ENCODE measurements at places on chromosomes 1 and 21. TPM values are rescaled to one million over a fixed set of nuclear protein-coding genes. Genes with fewer than 3 reads are reported as not detected.
A peak's percentile ranks its signal among the peaks of the same experiment; 100 is the strongest.

DNA sequence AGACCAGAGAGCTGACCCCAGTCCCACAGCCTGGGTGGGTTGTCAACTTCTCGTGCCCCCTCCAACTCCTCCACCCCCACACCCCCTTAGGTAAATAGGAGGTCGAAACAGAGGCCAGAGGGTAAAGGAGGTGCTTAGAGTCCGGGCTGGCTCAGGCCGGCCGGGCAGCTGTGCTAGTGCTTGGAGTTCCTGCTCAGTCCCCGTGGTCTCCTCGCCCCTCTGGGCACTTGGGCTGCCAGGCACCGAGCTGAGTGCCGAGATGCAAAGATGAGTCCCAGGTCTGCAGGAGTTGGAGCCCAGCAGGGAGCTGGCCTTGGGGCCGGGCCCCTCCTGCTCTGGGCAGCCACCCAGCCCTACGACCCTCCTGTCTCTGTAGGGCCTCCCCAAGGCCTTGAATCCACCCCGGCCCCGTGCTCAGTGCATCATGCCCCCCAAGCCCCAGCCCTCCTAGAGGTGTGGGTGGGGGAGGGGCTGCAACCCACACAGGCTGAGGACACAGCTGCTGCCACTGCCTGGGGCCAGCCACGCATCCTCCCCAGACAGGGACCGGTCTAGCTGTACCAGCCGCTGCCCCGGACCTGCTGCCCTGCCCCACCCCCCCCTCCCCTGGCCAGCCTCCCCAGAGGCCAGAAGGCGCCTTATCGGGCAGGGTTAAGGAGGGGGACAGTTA lies 1.9 kb downstream of the SMIM1 start:
- no peak for DNase-seq

- DNase-seq: no peak
Measured at GRCh38 chr1:212203630-212204029, 81.6 kb upstream of the PPP2R5A start.

DNA sequence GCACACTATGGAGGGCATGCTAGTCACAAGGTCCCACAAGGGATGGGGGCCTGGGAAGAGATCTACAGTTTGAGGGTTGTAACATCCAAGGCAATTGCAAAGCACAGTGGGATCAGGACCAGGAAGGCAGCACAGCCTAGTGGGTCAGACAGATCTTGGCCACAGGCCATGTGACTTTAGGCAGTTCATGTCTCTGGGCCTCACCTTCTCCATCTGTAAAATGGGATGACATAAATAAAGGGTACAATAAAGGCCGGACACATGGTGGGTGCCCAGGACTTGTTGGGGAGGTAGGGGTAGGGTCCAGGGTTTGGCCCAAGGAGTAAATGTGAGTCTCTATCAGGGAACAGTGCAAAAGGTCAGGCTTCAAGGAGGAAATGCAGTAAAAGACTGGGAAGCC lies 18.1 kb upstream of the IGSF21 start:
- DNase-seq: no peak

DNA sequence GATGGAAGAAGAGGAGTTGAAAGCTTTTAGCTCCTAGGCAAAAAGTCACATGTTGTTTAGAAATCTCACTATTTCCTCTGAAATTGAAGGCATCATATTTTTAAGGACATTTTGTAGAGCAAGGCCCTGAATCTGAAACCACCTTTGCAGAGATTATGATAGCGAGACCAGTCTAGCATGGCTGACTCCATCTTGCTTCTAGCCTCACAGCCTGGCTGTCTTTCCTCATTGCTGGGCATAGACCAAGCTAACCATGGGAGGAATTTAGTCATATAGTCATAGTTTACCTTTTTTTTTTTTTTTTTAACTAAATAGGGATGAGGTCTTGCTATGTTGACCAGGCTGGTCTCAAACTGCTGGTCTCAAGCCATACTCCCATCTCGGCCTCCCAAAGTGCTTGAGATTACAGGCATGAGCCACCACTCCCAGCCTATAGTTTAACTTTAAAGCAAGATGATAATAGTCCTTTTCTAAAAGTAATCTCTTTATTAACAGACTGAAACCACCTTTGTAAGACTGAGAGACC lies 42.2 kb upstream of the ZNF326 start:
- DNase-seq: no peak

DNA sequence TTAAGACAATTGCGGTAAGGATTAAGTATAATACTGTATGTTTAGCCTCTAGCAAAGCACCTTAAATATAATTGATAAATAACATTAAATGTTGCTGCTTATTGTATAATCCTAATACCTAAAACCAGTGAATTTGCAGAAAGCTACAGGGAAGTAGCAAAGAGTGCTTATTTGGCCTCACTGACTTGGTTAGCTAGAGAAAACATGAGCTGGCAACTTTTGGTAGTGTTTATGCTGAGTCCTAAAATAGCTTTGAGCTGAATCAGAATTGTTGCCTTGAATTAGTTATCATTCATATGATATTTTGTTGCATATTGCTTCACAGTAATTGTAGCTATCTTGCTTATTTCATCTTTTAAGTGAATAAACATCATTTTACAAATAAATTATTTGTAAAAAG lies 3.5 kb downstream of the TRIM67 start:
- peak; percentile 69 for DNase-seq

DNA sequence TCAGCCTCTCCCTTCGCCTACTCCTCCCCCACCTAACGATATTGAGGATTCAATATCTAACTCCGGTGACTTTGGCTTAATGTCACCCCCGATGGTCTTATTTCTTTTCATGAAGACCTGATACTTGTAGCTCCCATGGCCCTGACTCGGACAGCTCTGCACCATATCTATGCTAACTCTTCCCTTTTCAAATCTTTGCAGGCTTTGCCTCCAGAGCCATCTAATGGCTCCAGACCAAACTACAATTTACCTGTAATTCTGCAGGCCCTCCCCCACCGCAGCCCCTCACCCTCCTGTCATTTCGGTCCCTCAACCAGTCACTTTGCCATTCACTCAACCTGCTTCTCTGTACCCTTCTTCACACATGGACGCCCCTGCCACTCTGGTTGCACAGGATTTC lies 7.9 kb upstream of the GSTM5 start:
- no peak for DNase-seq

- peak; percentile 84 for DNase-seq
Measured at GRCh38 chr1:154419620-154420571, 14.8 kb downstream of the IL6R start.

DNA sequence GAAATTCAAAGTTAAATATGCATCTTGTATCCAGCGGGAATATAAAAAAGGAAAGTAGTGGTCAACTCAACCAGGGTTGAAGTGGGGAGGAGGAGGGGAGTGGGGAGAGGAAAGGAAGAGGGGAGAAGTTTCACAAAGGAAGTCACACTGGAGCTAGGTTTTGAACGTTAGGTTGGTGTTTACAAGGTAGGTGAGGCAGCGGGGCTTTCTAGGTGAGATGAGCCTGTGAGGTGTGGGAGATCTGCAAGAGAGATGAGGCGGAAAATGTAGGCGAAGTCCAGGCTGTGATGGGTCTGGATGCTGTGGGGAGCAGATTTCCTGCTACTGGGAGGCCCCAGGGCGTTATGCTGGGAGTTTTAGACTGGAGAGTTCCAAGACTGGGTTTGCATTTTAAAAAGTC lies 36.1 kb upstream of the IL20 start:
- no peak for DNase-seq

- no peak for DNase-seq
Measured at GRCh38 chr21:43840259-43840658, 24.8 kb upstream of the AGPAT3 start.

DNA sequence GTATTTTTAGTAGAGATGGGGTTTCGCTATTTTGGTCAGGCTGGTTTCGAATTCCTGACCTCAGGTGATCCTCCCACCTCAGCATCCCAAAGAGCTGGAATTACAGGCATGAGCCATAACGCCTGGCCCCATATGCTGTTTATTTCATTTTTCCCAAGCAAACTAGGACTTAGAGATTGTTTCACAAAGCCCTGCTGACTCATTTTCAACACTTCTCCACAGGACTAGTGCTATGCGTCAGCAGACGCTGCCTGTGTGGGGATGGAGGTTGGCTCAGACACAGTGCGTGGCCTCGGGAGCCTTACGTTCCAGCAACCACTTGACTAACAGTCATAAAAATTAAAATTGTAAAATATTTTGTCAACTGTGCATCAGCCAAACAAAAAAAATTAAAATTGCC lies 22.7 kb downstream of the PKNOX1 start:
- peak; percentile 64 for DNase-seq

DNA sequence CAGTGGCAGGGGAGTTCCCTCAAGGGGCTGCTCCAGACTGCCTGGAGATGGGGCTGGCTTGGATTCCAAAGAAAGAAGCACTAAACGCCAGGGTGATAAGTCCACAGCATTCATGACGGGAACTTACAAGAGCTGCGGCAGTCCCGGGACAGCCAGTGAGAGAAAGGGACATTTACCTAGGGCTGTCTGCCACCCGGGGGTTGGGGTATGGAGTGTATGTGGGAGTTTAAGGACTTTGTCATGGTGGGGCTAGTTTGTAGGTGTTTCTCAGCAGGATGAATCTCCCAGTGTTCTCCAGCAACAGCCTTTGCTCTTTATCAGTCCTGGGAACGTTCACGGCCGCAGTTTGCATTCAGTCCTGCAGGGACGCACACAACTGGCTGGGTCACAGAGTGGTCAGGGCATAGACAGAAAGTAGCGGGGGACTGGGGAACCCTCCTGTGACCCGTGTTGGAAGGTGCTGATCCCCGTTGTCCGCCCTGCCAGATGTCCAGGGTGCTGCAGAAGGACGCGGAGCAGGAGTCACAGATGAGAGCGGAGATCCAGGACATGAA lies 41.4 kb upstream of the HMGN1 start:
- DNase-seq: no peak

GRCh38 chr21:38417726-38418125 lies 80.6 kb downstream of the ERG start:
- DNase-seq: no peak

- DNase-seq: peak; percentile 15
Measured at GRCh38 chr1:3515774-3516480, 61.5 kb downstream of the ARHGEF16 start.

- DNase-seq: peak; percentile 82
Measured at GRCh38 chr21:17461014-17461413, 51.8 kb upstream of the CXADR start.

GRCh38 chr21:44758781-44759627 lies 42.6 kb downstream of the UBE2G2 start:
- no peak for DNase-seq

DNA sequence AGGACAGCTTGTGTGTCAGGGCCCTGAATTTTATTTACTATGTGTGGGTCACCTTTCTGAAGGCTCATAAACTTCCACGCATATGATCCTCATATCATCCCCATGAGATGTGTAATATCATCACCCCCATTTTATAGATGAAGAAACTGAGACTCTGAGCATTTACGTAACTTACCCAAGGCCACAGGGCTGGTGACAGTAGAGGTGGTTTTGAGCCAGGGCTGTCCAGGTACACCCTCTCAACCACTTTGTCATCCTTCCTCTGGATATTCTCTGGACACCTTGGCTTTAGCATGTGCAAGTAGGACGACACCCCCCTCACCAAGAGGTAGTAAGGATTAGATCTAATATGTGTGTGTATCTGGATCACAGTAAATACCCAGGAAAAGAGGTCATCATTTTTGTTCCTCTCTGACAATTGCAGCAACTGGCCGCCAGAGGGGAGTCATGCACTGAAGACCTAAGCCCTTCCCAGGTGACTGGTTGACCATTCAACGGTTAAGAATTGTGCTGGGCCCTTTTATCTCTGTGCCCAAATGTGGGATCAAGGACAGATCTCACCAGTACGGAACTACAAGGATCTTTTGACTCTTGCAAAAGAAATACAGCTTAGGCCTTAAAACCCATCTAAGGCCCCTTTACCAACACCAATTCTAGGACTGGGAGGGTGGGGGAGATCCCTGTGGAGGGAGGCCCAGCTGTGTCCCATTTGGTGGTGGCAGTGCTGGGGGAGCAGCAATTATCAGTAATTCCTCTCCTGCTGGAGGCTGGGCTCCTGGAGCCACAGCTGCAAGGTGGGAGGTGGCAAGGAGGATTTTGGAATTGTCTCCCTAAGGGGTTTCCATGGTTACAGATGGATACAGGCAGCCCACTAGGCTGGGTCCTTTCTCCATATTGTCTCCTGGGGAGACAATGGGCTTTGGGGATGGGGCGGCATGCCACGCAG lies 13.7 kb upstream of the E2F2 start:
- DNase-seq: peak; percentile 77

GRCh38 chr1:32798679-32799416 lies 18.3 kb downstream of the YARS1 start:
- DNase-seq: no peak

DNA sequence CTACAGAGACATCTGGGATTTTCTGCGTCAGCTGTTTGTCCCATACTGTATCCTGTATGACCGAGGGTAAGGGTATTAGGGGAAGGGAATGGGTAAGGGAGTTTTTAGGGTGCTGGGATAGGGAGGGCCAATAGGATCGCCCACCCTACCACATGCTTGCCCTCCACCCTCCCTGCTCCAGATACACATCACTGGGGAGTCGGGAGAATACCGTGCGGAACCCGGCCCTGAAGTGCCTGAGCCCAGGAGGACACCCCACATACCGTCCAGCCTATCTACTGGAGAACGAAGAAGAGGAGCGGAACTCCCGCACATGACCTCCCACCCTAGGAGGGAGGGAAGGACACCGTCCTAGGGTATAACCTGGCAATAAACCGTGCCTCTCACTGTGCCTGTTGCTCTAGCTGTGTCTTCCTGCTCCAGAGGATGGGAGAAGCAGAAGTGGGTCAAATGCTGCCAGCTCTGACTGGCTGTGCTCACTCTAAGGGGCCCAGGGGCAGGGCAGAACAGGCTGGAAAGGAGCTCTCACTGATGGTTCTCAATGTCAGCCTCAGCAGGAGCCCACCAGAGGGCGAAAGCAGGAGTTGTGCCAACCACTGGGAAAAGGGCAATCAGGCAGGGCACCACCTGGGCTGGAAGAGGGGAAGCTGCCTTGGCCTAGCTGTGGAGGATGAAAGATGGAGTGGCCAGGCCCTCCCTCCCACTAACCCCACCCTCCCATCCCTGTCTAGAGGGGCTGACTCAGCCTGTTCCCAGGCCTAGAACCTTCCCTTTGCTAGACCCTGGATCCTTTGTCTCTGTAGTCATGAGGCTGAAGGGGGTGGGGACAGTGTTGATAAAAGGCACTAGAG lies 440 bp upstream of the LENEP start:
- peak; percentile 40 for DNase-seq

Gene PRDM2
- total RNA-seq: 7.1 TPM

Gene MTHFR
- 21.6 TPM for total RNA-seq

Gene THEM5
- not detected for total RNA-seq

Gene ZBTB8B
- not detected for total RNA-seq

Gene RIMKLA
- total RNA-seq: not detected

Gene GPR3
- total RNA-seq: not detected

Gene ATP1B1
- total RNA-seq: 49.0 TPM

Gene S100A9
- 735 TPM for total RNA-seq

Gene FCGR1A
- not detected for total RNA-seq

Gene MYOG
- not detected for total RNA-seq

Gene MKNK1
- 16.8 TPM for total RNA-seq

Gene TPTE
- not detected for total RNA-seq

Gene NR1I3
- not detected for total RNA-seq

Gene LCE2B
- not detected for total RNA-seq

Measured in bronchial epithelial cell (primary cell).